ENCODE measurements at places on chromosomes 11 and 22.

GRCh38 chr11:8190431-8190830 lies 21.6 kb upstream of the RIC3 start:
- DNase-seq, result no peak

DNA sequence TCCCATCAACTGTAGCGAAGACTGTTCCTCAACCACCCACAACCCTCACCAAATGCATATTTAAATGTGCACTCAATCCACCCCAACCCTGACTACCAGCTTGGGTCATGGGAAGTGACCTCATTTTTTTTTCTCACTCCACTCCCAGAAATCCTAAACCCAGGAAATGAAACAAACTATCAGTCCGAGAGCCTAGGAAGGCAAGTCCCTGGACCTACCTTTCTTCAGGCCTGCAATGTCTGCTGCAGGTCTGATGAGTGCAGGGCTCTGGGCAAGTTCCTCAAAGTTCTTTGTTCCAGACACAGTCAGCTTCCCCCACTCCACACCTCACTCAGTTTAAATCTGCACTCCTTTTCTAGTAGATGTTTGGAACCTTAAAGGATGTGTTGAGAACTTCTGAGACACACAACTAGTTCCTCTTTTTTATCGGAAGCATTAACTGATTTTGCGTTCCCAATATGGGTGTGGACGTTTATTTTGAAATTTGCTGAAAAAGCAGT lies at the start of gene MS4A4E:
TSS of gene MS4A4E (minus strand) at position 398 of the 500 bp plus-strand sequence. CDS start 13,082 bp downstream, outside the sequence.
- no peak for DNase-seq

DNA sequence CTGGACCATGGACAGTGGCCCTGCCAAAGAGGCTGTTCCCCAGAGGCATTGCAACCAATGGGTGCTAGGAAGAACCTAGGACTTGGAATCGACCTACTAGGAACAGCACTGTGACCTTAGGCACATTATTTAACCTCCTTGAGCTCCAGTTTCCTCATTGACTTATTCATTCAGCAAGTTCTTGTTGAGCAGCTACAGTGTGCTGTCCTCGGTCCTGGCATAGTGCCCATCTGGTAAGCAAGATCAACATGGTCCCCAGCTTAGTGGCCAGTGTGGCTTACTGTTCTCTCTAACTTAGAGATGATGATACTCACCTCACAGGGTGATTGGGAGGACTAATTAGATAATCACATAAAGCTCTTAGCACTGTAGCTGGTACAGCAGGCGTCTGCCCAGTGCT lies 8.2 kb downstream of the ABCG4 start:
- no peak for DNase-seq

DNA sequence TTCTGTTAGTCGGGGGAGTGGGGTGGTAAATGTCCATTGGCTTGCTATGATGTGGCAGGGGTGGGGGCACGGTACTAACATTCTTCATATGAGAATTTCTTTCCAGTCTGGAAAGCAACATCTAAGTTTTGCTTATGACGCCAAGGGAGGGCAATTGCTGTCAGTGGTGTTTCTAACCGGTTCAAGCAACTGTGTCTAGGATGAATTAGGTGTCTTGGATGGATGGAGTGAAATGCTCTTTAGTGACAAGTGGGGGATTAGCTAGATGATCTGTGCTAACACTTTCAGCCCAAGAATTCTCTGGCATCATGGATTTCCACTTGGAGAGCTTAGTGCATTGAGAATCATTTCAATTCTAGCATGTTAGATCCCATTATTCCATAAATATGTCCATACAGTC lies 262.6 kb upstream of the SORL1-AS1 start:
- no peak for DNase-seq

DNA sequence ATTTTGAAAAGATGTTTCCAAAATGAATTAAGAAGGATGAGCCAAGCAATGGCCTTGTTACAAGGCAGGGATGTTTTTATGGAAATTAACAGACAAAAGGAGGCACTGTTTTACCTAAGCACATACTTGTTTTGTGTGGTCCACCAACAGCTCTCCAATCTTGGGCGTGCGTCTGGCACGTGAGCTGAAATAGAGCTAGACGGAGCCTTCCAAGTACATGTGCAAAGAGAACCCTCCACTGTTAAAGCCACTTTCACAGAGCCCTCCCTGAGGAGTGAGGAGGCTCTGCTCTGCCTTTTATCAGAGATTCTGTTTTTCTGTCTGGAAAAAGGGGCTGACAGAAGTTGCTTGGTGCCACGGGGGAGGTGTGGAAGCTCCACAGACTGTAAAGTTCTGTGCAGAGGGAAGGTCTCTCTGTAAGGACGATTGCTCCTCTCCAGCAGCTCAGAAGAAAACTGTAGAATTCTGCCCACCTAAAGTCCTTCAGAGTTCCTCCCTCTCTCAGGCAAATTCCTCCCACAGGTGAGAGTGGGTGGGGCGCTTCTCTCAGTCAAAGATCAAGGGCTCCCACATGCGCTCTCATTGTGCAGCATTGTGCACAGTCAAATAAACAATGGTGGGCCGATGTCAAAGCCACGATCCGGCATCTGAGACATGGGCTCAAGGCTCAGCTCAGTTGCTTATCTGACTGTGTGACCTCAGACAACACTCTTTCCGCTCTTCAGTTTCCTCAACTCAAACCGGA lies 92.6 kb upstream of the CSNK2A3 start:
- no peak for DNase-seq

DNA sequence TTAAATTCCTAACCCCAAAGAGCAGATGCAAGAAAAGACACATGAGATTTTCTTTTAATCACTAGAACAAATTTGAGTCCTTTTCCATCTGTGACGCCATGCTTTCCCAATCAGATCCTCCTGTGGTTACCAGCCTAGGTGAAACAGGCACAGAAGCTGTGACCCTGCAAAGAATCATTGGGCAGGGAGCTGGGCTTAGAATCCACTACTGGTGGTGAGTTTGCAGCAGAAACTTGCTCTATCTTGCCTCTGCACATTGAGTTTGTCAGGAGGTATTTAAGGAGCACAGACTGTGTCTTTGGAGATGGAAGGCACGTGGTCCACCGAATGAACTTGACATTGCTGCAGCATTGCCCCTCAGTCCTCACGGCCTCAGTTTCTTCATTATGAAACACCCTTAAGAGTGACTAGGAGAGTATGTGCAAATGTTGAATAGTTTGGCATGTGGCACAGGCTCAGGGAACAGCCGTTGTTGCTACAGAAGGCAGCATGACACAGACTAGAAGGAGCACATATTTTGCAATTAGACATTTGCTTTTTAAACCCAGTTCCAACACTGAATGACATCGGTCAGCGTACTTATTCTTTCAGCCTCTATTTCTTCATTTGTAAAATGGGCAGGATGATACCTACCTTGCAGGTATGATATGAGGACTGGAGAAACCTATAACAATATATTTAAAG lies 127.6 kb downstream of the DBX1 start:
- DNase-seq, result no peak

- DNase-seq, result no peak
Measured at GRCh38 chr11:95138448-95138847, 48.8 kb downstream of the ENDOD1 start.

- no peak for DNase-seq
Measured at GRCh38 chr22:45615364-45615763, 56.3 kb upstream of the ATXN10 start.

DNA sequence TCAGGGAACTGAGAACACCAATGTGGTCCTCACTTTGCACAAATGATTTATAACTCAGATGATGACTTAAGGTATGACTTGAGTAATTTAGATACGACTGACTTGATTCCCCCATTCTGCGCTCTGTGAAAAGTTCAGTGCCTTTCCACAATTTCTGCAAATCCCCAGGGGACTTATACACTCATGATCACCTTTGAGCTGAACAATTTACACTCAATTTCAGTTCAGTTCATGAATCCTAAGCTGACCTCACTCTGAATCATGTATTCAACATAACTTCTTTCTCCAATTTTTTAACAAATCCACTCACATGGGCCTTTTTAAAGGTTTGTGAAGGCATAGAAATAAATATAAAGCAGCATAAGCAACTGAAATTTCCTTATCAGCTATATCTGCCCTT lies 274.2 kb downstream of the FAM76B start:
- no peak for DNase-seq

DNA sequence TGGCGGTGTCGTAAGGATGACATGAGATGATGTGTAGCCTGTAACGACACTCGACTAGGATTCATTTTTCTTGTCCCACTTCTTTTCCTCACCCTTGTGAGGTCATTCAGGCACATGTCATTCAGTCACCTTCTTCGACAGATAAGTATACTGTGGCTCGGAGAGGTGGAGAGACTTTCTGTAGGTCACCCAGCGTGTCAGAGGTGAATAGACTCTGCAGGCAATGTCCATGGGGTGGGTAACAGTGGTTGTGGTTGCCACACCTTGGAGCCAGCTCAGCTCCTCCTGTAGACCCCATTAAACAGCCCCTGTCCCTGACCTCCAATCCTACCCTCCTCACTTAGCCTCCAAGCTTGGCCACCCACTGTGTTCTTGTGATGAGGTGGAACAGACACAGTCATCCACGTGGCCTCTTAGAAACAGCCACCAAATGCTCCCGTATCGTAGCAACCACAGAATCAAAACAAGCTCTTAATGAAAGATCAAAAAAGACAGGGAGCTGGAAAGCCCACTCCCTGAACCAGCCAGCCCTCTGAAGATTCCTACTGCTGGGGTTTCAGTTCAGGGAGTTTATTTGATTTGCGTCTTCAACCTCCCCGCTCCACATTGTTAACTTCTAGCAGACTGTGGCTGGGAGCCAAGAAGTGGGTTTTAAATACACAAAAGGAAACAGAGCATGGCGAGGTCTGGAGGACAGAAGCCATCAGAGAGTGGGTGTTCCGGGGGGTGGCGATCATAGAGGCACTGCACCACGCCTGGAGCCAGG lies 89.0 kb upstream of the GRK3 start:
- DNase-seq, result no peak

- DNase-seq, result no peak
Measured at GRCh38 chr11:88402784-88403183, 65.2 kb upstream of the CTSC start.

- DNase-seq, result no peak
Measured at GRCh38 chr11:120752668-120753067, 241.1 kb downstream of the GRIK4 start.

GRCh38 chr11:125072218-125072960 lies 9.3 kb downstream of the SLC37A2 start:
- DNase-seq, result no peak

- DNase-seq, result peak; percentile 16
Measured at GRCh38 chr22:30947816-30948454, 20.6 kb downstream of the MORC2 start.

- no peak for DNase-seq
Measured at GRCh38 chr11:115127790-115128189, 376.4 kb downstream of the CADM1 start.

DNA sequence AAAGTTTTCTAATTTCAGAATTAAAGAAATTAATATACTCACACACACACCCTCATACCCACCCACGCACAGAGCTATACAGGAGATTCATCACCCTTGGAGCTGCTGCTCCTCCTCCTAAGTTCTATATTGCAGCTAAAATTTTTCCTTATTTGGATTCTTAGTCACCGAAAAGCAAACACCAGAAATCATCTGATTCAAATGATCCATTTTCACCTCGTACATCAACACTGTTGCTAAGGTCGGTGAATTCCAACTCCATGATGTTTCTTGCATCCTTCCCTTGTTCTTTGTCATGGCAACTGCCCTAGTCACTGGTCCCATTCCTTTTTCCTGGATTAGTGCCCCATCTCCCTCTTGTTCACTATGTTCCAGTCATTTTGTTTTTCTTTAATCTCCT lies 286.2 kb downstream of the GRM5 start:
- DNase-seq, result peak; percentile 70

DNA sequence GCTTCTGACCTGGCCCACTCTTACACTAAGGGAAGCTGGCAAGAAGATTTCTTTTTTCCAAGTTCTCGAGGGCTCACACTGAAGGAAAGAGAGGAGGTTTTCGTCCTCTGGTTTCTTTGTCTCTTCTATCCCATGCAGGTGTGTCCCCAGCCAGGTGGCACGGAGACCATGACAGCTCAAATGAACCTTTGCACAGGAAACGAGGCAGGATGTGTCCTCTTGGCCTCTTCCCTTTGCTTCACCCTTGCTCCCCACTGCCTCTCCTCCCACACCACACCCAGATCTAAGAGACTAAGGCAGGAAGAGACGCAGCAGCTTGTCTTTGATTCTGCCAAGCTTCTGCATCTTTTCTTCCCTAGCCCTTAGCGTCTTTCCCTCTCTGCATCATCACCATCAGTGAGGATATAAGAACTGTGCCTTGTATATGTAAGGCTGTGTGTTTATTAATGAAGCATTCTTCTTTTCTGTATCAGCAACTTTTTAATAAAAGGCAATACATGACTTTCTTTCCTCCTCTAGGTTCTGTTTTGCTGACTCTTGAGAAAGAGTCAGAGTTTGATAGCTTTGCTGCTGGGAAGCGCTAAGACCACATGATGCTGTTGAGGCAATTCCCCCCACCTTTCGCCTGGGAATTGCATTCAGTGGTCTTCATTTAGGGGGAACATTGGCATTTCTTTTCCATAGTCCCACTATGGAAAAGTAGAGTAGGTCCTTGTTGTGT lies 56.0 kb upstream of the PARVA start:
- no peak for DNase-seq

DNA sequence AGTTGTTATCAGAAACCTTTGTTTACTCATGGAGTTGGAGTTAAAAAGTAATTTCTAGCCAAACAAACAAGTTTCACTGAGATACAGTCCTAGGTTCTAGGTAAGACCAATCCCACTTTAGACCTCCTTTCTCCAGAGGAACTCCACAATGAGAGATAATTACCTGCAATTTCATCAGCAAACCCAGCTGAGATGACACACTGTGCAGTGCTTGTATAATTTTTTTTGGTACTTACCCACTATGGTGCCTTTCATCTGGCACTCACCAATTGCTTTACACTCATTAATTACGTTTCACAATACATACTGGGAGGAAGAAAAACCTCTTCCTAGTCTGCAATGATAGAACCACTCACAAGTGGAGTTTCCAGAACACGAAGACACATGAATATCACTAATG lies 1.8 kb upstream of the MUC15 start:
- no peak for DNase-seq

GRCh38 chr11:117480221-117480620 lies 152.6 kb downstream of the CEP164 start:
- no peak for DNase-seq
